Spinal cord (tissue), 10 donors: ENCODE measurements at places on chromosomes 12 and 14.
A peak's percentile ranks its signal among the peaks of the same experiment; 100 is the strongest.

GRCh38 chr14:33315721-33316120 is 377.0 kb downstream of the NPAS3 start:
- H3K4me3 ChIP-seq = no peak overlapping the region
- no peaks in the 10 kb centered on the region for H3K36me3 ChIP-seq
- no peaks in the 10 kb centered on the region for H3K4me1 ChIP-seq
- no peak overlapping the region for H3K27ac ChIP-seq

GRCh38 chr12:69238589-69239351 is 599 bp upstream of the CPSF6 start:
- H3K27ac ChIP-seq = peak overlapping the region; percentile 86
- H3K36me3 ChIP-seq = no peaks in the 10 kb centered on the region

- no peak for DNase-seq
- no peak overlapping the region for H3K27ac ChIP-seq
- no peaks in the 10 kb centered on the region for H3K4me1 ChIP-seq
- H3K27me3 ChIP-seq = no peaks in the 10 kb centered on the region
Measured at GRCh38 chr14:37483672-37484071, 111.4 kb downstream of the FOXA1 start.

DNA sequence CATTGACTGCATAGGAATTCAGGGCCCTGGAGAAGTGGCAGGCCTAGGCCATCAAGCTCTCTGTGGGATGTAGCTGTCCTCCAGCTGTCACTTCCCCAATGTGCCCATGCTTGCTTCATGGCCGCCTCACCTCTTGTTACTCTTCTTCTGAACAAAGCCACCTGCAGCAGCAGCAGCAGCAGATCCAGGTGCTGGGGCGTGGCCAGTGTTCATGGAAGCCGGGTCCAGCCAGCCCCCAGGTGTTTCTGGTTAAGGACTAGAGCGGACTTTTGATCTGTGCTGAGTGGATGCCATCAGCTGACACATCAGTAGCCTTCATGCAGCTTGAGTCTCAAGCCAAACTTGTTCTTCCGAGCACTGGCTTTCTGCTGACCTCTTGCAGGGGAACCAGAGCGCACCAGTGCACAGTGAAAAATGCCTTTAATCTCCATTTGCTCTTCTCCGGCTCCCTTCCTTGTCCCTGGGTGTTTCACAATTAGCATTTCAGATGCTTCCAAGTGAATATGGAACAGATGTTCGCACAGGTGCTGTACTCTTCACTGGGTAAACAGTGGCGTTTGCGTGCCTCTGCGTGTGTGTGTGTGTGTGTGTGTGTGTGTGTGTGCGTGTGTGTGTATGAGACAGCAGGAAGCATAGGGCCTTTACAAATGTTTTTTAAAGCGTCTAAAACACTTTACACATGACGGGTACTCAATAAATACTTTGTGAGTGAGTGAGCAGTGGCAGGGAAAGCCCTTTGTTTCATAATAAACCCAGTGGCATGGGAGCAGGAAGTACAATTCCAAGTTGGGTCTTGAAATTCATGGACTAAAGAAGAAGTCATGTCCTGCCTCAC is 20.1 kb downstream of the TPCN1 start:
- H3K27ac ChIP-seq = no peak overlapping the region
- peaks cover 75% of the 10 kb centered on the region for H3K4me1 ChIP-seq
- no peak overlapping the region for H3K4me3 ChIP-seq
- H3K27me3 ChIP-seq = no peaks in the 10 kb centered on the region
- peaks cover 4% of the 10 kb centered on the region for H3K36me3 ChIP-seq

DNA sequence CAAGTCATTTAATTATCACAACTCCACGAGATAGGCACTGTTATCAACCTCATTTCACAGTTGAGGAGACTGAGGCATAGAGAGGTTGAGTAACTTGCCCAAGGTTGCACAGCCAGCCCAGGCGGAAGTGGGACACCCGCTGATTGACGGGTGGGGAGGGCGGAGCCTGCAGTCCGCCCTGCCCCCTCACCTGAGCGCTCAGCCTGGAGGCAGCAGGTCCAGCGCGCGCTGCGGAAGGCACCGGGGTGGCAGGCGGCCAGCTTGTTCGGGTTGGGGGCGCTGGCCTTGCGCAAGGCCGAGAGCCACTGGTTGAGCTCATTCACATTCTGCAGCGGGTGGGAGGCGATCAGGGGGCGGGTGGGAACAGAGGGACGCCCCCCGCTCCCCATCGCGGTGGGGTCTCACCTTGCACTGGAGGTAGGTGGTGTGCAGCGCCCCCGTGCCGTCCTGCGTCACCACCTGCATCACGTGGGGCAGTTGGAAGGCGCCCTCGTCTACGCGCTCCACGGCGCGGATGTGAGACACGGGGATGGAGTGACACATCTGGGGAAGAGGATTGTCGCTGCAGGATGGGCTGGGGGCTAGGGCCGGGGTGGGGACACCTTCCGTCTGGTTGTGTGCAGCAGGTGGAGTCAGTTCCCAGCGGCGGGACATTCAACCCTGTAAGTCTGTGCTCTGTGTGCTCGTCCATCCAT is 31.7 kb downstream of the RASAL1 start:
- no peaks in the 10 kb centered on the region for H3K27me3 ChIP-seq
- DNase-seq = no peak
- peaks cover 15% of the 10 kb centered on the region for H3K4me1 ChIP-seq
- H3K36me3 ChIP-seq = peaks cover 4% of the 10 kb centered on the region

DNA sequence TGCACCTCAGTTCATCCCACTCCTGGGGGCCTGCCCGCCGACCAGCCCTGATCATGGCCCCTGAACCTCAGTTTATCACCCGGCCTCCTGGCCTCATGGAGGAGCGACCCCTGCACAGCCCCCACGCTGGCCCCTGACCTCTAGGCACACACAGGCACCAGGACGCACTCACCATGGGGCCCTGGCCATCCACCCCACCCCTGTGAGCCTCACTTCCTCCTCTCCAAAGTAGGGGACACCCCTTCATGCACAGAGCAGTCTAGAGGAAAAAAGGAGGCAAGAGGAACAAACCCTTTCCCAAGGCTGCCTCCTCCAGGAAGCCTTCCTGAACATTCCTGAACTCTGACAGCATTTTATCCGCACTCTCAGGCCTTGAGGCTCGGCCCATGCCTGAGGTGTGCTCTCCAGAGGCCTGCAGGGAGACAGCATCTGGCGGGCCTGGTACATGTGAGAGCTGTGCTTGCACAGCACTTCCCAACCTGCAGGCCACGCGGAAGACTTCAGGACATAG is 39.4 kb downstream of the CCNK start:
- peaks cover 44% of the 10 kb centered on the region for H3K36me3 ChIP-seq
- peaks cover 54% of the 10 kb centered on the region for H3K4me1 ChIP-seq
- no peak overlapping the region for H3K27ac ChIP-seq
- no peaks in the 10 kb centered on the region for H3K27me3 ChIP-seq
- H3K4me3 ChIP-seq = no peak overlapping the region

DNA sequence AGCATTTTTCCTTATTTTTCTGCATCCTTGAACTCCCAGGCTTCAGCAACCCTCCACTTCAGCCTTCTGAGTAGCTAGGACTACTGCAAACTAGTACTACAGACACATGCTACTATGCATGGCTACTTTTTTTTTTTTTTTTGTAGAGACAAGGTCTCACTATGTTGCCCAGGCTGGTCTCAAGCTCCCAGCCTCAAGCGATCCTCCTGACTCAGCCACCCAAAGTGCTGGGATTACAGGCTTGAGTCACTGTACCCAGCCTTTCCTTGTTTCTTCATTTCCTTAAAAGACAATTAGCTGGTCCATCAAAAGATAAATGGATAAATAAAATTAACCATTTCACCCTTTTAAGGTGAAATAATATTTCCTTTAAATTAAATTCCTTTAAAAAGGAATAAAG is 205.8 kb downstream of the SPTSSA start:
- H3K27ac ChIP-seq = no peak overlapping the region
- H3K4me1 ChIP-seq = peaks cover 2% of the 10 kb centered on the region
- no peaks in the 10 kb centered on the region for H3K27me3 ChIP-seq
- H3K36me3 ChIP-seq = no peaks in the 10 kb centered on the region
- DNase-seq = no peak

GRCh38 chr12:87679251-87679650 is 349.9 kb downstream of the C12orf50 start:
- H3K27me3 ChIP-seq = no peaks in the 10 kb centered on the region
- H3K36me3 ChIP-seq = no peaks in the 10 kb centered on the region
- no peak overlapping the region for H3K4me3 ChIP-seq
- H3K4me1 ChIP-seq = no peaks in the 10 kb centered on the region
- DNase-seq = peak; percentile 28

GRCh38 chr12:795305-795704 is 42.9 kb downstream of the WNK1 start:
- H3K4me3 ChIP-seq = no peak overlapping the region
- no peaks in the 10 kb centered on the region for H3K27me3 ChIP-seq
- DNase-seq = no peak
- no peak overlapping the region for H3K27ac ChIP-seq
- H3K4me1 ChIP-seq = no peaks in the 10 kb centered on the region

DNA sequence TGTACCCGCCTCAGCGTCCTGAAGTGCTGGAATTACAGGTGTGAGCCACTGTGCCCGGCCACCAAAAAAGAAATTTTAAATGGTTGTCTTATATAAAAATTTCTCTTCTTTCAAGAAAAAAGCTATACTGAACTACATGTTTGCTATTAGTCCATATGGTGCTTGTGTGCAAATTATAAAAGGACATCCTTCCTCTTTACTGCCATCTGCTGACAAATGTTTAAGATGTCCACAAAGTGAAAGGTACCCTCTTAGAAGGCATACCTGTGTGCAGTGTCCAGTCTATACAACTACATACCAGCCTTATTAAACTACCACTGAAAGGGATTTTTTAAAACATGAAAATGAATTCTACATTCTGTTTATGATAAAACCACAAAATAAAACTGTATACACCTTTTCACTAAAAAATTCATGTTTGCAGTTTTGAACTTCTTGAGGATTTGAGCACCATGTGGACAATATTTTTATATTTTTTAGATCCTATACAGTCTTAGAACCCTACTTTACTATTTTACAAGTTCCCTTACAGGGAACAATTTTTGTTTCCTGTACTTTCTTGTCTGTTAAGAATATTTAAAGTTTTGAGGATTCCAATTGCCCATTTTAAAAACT is 32.8 kb upstream of the TOMM20L start:
- H3K4me3 ChIP-seq = no peak overlapping the region
- peaks cover 27% of the 10 kb centered on the region for H3K36me3 ChIP-seq
- no peak overlapping the region for H3K27ac ChIP-seq
- DNase-seq = peak; percentile 7

DNA sequence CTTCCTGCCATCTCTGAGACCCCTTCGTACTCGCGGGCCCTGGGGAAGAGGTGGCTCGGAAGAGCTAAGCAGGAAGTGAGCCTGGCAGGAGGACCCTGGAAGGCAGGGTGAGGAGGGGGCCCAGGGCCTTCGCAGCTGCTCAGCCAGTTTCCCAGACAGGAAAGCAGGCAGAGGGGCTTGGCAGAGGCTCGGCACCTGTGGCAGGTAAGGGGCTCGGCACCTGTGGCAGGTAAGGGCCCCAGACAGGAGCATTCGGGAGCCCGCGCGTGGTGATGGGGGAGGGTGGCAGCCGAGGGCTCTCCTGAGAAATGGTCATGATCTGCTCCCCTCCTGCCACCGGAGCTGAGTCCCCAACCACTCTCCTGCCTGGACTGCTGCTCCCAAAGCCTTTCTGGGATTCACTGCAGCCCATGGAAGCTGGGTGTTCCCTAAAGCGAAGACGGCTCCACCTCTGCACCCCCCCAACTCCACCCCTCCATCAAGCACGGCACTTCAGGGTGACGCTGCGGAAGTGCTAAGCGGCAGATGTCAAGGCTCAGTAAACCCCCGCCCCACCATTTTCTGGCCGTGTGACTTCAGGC is 63.2 kb downstream of the PRIMA1 start:
- no peak for DNase-seq
- H3K36me3 ChIP-seq = peaks cover 51% of the 10 kb centered on the region
- no peaks in the 10 kb centered on the region for H3K27me3 ChIP-seq
- H3K4me1 ChIP-seq = peaks cover 3% of the 10 kb centered on the region
- no peak overlapping the region for H3K4me3 ChIP-seq
